ENCODE measurements at places on chromosomes 3 and 15.

DNA sequence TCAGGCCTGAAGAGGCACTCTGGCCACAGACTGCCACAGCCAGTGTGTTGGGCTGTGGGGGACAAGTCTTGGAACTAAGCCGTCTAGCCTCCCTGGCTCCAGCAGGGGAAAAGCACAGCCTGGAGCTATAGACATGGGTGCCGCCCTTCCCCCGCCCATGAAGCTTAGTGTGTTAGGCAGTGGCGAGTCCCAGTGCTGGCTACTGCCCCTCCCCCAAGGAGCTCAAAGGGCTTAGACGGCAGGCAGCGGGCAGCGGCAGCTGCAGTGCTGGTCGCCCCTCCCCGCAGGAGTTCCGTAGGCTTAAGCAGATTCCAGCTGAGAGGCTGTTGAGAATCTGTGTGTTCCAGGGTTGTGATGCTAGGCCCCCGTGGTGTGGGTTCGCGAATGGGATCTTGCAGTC lies 135.8 kb upstream of the RORA start:
- DNase-seq = no peak

DNA sequence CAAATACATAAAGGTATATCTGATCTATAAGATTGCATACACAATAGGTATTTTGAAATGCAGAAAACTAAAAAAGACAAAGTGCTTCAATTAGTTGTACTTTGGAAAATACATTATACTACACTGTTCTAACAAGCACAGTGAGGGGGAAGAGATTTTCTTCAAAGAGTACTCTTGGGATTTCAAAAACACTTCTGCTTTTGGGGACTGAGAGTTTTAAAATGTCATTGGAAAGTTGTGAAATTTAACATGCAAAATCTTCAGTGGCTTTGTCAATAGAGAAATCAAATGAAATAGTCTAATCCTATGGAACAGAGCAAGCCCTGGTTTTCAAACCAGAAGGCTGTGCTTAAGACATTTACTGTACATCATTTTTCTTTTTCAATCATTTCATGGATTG lies 322.2 kb upstream of the SEMA6D start:
- no peak for DNase-seq

DNA sequence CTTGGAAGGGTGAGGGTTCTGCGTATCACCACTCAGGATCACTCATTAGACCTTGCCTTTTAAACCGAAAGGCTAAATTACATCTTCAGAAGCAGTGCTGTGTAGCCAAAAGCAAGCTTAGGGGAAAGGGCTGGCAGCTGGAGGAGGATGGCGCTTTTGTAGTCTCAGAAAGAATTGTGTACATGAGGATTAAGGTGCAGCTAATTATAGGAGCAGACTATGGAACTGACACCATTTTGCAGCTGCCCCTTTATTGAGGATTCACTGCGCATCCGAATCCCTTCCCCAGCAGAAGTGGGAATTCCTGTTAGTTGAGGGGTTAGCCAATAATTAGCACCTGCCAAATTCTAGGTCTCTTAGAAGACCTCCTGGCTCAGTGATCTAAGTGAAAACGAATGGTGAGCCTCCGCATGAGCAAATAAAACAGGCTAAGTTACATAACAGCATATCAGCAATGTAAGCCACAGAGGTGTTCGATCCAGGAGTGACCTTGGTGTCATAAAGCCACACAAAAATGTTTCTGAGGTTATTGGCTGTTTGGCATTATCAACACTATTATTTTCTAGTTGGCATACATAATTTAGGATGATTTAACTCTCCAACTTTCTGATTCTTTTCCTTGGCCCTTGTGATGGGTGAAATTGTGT lies 42.6 kb upstream of the SEMA6D start:
- DNase-seq = no peak

- DNase-seq = no peak
Observed at GRCh38 chr15:98667521-98668179, 19.3 kb downstream of the IGF1R start.

GRCh38 chr15:48221885-48222284 lies 15.8 kb downstream of the SLC12A1 start:
- DNase-seq = no peak

DNA sequence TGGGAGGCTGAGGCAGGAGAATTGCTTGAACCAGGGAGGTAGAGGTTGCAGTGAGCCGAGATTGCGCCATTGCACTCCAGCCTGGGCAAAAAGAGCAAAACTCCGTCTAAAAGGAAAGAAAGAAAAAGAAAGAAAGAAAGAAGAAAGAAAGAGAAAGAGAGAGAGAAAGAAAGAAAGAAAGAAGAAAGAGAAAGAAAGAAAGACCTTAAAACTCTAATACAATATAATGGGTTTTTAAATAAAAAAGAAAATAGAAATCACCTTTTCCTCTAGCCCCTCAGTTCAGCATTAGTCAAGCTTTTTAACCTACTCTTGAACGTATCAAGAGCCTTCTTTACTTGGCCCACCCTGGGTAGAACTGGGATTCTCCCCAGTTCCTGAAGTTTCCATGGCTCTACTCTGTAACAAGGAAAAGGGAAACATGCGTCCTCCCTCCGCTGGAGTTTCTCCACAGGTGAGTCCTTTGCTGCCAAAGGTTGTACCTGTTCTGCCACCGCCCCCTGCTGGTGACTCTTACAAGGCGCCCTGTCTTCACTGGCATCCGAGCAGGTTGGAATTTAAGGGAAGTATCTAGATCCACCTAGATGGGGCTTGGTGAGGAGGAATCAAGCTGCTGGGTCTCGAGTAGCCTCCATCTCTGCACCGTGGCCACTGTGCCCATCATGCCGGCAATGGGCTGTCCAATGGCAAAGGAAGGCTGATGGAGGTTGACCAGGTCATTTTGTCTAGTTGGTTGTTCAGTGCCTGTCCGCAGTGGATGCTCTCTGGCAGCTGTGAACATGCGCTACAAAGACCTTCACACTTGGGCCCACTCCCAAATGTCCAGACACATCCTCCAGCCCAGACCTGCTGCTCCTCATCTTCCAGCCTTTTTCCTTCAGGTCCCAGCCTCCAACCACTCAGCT lies 20.6 kb upstream of the EPHB3 start:
- no peak for DNase-seq

GRCh38 chr3:4512895-4513616 lies 19.9 kb downstream of the ITPR1 start:
- no peak for DNase-seq

Measured in esophagus squamous epithelium (tissue), 5 donors.